ENCODE measurements at places on chromosomes 7 and 10.

DNA sequence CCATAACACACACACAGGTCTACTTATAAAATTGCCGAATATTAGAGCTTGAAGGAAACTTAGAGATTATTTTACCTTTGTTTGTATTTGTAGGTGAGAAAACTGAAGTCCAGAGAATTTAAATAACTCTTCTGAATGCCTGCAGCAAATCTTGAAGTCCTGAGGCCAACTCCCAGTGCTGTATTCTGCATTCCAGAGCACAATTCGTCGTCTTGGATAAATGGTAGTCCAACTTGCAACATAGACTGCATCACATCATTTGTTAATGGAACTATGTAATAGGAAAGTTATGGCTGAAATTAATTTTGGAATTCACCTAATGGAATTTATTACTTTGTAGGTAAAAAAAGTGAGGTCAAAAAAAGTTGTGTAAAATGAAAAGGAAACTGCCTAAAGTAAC, 37.3 kb upstream of the SEMA3D start:
- no peak for DNase-seq

DNA sequence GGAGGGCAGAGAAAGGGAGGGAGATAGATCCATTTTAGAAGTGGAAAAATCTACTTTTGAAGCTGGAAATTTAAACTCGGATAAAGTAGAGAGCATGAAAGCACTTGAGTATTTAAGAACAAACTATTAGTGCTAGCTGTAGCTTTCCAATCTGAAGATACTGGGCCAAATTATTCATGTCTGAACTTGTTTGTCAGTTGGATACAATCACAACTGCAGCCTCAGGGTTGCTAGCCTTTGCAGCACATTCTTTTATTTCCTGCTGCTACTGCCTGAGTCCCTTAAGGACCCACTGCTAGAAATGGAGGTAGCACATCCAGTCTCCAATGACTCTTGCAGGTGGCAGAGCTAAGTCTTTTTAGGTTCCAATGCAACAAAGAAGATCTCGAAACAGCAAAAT, 8.3 kb upstream of the SLC25A13 start:
- no peak for DNase-seq

GRCh38 chr7:155283565-155284194, 14.0 kb upstream of the INSIG1 start:
- no peak for DNase-seq

GRCh38 chr10:127354992-127355391, 158.6 kb upstream of the INSYN2A start:
- no peak for DNase-seq

DNA sequence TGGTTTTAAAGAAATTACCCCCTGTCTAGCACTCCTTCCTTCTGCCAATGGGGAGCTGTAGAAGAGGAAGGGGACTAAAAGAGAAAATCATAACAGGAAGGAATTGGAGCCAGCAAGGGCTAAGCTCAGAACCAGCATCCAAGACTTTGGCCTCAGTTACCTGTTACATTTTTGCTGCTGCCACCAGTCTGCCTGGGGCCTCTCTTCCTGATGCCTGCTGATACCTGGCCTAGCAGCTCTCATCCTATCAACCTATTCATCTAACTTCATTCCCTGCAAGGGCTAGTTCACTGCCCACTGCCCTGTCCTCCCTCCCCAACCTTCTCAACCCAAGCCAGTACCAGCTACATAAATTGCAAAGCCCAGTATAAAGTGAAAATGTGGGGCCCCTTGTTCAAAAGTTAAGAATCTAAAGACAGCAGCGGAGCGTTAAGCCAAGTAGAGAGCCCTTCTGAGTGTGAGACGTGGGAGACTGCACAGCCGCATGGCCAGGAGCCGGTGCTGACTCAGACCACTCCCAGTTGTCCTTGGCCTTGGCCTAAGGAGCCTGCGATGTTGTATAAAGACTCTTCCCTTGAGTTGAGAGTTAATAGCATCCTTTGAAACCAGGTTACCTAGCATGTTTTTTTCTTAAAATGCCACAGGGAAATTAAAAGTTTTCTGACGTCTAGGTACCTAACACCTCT, 13.2 kb upstream of the AOC1 start:
- no peak for DNase-seq

DNA sequence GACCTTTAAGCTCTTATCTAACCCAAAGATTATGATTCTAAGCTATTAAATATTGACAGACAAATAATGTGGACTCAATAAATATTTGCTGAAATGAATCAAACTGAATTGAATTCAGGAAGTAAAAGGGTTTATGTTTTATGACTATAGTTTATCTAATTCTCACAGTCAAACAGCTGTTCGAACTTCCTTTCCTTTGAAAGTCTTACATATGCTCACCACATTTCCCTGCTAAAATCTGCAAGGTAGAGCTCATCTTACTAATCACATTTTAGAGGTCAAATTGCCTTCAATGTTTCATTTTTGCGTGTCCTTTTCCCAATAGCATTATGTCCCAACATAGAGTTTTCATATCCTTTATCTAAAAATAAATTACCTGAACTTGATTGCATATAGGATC, 154.9 kb upstream of the PPP1R3A start:
- no peak for DNase-seq

GRCh38 chr10:129792864-129793263, 171.2 kb downstream of the EBF3 start:
- DNase-seq: no peak

DNA sequence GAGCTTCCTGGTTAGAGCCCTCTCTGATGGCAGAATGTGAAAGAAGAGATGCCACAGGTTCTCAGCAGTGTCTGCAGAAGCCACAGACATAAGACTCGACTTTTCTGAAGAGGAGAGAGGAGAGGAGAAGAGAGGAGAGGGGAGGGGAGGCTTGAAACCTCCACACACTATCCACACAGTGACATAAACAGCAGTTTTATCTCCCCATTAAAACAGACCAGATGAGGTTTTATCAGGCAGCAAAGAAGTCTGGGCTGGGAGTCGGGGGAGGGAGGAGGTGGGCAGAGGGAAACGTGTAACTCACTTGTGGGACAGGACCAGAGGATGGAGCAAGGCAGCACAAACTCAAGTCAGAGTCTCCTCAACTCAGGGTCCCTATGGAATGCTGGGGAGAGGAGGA, 76.5 kb downstream of the XPNPEP1 start:
- no peak for DNase-seq

- no peak for DNase-seq
These were observed 37.5 kb downstream of the ZNF467 start for GRCh38 chr7:149735779-149736477.

DNA sequence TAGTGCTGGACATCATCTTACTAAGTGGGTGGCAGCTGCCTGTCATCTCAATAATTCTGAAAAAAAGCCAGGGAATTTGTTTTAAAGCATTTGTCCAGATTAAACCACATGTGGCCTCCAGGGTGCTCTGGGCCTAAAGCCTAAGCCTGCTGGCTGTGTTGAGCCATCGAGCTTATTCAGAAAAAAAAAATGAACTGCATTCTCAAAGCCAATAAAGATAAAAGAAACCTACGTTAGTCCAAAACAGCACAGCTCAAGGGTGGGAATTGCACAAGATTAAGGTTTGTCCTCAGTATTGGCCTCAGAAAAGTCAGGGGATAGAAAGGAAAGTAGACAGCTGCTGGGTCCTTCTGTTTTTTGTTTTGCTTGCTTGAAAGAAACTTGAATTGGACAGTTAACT, 22.6 kb upstream of the PRTFDC1 start:
- no peak for DNase-seq

DNA sequence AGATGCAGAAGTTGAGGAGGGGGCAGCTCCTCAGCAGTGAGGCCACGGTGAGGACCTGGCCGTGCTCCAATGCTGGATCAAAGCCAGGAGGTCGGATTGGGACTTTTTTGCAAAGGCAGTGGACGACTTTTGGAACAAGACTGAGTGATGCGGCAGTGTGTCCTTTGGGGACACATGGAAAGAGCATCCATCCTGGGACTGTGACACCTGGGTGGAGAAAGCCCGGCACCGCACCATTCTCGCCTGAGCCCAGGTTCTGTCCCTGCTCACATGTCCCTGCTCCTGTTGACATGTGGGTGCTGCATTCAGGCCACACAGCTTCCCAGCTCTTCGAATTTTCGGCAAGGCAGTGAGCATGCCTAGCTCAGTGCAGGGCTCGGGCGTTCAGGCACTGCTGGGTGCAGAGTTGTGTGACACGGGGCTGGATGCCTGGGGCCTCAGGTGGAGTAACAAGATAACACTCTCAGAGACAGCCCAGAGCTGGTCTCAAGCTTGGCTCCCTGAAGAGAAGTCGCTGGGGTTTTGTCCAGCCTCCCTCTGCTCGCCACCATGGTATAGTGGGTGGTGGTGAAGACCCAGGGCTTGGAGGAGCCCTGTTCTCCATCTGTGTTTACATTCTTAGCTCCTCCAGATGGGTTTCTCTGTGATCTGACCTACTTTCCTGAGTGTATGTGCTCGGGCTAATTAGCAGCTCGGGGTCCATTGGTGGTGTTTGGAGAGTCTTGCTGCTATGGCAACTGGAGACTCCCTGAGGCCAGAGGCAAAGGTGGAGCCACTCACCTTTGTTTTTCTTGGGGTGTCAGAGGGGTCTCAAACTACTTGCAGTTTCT, 111.7 kb upstream of the BTBD16 start:
- DNase-seq: no peak

- no peak for DNase-seq
These were observed 6.3 kb upstream of the TBATA start for GRCh38 chr10:70791386-70792039.

Data from stimulated activated naive CD4-positive, alpha-beta T cell treated with Interleukin-2 at 50 U/mL for 16 hours (primary cell).